Astrocyte of the cerebellum (primary cell): ENCODE measurements at places on chromosomes 6 and 20.
A peak's percentile ranks its signal among the peaks of the same experiment; 100 is the strongest.

DNA sequence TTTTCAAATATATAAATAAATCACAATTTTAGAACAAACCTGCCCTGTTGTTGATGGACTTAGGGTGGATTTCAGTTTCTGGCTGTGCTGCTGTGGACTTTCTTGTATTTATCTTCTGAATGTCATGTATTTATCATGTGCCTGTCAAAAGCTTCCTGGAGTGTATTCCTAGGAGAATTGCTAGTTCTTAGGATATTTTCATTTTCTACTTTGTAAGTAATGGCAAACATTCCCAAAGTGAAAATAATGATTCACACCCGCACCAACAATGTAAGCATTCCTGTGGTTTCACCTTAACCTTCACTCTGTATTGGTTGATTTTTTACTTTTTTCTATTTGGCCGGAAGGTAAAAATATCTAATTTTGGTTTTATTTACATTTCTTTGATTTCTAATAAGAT lies 387.8 kb downstream of the SMOC2 start:
- peak; percentile 11 for DNase-seq

DNA sequence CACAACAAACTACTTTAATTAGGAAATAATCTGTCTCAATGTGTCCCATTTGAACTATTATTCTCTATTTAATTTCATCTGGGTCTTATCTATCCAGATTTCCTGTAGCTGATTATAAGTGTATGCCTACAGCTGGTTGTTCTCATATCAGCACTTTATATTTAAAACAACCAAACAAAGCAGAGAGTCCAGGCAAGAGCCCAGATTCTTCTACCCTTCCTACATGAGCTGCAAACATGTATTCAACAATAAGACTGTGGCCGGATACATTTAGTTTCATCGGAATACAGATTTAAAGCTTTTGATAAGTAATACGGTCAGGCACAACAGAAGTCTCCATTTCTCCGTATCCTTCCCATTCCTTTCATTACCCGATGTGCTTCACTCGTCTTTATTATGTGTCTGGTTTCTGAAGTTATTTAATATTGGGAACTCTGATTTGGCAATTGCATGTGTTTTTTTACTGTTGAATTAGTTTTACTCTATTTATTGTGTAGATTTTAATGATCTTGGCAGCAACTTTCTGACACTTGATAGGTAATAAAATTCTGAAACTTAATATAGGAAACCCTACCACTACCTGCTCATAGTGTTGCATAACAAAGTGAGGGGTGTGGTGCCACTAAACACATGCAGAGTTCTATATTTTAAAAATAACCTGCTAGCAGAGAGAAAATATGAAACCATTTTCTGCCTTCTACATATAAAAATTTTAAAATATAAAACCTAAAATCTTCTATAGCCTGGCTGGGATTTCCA lies 653.5 kb upstream of the PTCHD4 start:
- no peak for DNase-seq

- no peak for DNase-seq
Observed at GRCh38 chr6:33201935-33202334, 1.3 kb downstream of the SLC39A7 start.

DNA sequence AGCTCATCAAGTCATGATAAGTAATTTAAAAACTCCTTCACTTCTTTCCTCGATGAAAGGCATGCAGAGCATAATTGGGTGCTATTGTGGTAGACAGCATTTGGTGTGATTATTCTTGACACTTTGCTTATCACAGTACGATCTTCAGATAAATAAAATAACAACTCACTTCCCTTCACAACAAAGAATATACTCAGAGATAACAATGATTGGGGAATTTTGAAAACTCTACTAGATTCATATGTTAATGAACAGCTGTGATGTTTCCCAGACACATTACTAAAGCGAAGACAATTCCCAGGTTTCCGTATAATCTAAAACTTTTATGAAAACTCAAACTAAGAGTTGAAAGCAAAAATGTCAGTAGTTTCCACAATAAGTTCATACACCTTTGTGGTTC lies 670.6 kb upstream of the EPHA7 start:
- DNase-seq = no peak

DNA sequence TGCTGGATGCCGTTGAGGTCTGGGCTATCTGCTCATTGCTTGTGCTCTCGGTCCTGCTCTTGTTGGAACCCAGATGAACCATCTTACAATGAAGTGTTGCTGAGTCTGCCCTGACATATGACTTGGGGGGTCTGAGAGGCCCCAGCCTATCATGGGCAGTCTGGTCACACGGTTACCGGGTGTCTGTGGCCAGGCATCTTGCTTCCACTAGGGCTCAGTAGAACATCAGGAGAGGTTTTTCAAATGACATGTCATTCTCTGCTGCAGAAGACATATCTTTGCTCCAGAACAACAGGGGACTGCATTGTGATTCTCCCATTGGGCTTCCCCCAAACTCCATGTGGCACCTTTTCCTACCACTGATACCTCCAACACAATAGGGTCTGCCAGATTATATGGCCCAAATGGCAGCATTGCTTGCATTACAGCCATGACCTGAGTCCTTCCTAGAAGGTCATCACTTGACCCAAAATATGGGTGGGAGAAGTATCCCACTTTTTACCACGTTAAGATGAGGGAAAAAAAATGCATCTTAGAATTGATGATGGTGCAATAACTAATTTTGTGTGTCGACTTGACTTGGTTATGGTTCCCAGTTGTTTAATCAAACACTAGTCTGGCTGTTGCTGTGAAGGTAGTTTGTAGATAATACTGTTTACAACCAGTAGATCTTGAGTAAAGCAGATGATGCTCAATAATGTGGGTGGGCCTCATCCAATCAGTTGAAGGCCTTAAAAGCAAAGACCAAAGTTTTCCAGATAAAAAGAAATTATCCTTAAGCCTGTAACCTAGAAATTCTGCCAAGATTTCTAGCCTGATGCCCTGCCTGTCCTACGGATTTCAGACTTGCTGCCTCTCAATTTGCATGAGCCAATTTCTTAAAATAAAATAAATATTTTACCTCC lies 241.0 kb downstream of the QKI start:
- DNase-seq = no peak

GRCh38 chr20:31842471-31843157 lies 2.8 kb downstream of the FOXS1 start:
- DNase-seq = peak; percentile 45

DNA sequence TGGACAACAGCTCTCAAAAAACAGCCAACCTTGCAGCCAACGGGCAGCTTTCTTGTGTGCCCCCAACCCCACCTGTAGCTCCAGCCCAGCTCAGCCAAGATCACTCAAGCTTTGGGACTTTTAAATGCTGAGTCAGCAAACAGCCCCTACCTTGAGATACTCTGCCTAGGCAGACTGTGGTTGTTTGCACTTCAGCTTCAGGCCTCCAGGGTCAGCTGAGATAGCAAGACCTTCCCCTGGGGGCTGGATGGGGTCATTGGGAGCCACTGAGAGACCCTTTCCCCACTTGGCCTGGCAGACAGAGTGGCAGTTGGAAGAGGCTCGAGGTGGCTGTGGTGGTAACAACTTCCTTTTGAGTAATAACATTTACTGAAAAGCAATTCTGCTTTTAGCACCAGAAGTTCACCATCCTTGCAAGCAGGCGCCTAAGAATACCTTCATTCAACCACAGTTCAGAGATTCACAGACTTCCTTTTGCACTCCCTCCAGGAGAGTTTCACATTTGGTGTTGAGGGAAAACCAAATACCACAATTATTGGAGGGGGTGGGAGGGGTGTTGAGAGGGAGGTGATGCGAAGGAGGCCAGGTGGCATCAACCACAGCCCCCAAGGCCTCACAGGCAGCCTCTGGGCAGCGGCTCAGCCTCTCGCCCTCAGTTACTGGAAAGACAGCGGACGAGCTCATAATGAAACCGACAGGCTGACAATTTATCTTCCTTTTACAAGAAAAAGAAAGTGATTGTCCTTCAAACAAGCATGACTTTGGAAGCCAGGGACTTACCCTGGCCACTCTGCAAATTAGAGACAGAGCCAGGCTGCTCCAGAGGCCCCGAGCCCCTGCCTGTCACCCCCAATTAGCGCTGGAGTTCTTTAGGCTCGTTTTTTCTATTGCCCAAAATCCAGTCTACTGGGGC lies 148.1 kb downstream of the CEBPB start:
- peak; percentile 32 for DNase-seq

- DNase-seq = no peak
Observed at GRCh38 chr6:33431880-33432541, 12.1 kb downstream of the SYNGAP1 start.

GRCh38 chr6:11848852-11849731 lies 70.5 kb upstream of the ADTRP start:
- peak; percentile 62 for DNase-seq

- DNase-seq = no peak
Observed at GRCh38 chr20:37946946-37947345, 44.0 kb downstream of the VSTM2L start.

DNA sequence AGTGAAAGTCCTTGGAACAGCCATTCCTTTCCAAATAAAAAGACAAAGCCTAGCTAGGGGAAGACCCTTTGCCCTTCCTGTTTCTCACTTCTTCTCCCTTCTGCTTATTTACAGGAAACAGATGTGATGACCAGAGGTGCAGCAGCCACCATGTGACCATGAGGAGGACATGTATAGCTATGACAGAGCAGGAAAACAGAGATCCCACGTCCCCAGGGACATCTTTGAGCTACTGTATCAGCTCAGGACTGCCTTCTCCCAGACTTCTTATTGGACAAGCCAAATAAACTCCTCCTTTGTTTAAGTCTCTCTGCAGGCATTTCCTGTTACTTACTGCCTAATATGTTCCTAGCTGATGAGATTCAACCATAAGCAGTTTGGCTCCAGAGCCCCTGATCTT lies 133.1 kb upstream of the MLN start:
- no peak for DNase-seq

DNA sequence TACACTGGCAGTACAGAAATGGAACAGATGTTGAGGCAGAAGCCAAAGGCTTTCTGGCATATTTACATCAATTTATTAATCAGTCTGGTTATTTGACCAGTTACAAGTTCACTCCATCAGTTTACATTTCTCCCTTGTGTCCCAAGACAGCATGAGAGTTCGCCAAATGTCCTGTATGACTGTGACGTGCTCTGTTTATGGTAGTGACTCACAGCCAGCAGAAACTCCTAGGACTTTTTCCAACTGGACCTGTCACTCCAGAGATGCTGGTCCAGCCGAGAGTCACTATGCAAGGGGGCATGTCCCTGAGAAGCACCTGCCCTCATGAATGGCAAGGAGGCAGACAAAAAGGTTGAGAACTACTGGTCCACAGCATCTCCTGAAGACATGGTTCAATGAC lies 160.0 kb downstream of the LRFN2 start:
- DNase-seq = no peak

GRCh38 chr6:42569102-42570028 lies 5.5 kb downstream of the UBR2 start:
- DNase-seq = peak; percentile 96

DNA sequence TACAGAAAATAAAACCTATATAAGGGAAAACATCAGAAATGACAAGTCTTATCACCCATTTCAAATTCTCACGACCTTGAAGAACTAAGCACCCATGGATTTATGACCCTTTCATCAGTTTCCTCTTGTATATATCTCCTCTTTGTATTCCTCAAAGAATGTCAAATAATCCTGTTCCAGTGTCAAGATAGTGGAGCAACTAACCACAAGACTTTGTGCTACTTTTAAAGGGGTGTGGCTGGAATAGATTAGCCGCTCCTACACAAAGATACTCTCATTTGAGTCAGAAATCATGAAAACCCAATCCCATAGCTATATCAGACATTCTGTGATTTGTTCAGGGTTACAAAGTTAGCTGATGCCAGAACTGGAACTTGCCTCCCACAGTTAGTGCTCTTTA lies 6.6 kb downstream of the REPS1 start:
- no peak for DNase-seq

DNA sequence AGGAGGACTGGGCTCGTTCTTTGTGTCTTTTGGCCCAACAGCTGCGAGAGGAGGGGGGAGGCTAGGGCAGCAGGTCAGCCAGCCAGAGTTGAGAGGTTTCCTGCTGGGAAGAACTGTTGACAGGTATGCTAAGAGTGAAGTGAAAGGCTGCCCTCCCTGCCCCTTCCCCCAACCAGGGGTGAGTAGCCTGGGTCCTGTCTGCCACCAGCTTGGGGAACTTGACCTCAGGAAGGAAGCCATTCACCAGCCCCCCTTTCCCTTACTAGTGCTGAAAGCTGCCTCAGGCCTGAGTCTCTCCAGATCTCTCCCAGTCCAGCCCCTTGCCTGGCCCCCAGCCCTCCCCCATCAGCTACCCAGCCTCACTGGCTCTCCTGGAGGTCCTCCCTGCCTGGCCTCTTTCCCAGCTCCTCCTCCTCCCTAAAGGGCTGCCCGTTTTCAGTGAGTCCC lies 20.7 kb upstream of the ZNF76 start:
- DNase-seq = no peak

GRCh38 chr20:50013976-50014375 lies 31.2 kb downstream of the SNAI1 start:
- DNase-seq = no peak

DNA sequence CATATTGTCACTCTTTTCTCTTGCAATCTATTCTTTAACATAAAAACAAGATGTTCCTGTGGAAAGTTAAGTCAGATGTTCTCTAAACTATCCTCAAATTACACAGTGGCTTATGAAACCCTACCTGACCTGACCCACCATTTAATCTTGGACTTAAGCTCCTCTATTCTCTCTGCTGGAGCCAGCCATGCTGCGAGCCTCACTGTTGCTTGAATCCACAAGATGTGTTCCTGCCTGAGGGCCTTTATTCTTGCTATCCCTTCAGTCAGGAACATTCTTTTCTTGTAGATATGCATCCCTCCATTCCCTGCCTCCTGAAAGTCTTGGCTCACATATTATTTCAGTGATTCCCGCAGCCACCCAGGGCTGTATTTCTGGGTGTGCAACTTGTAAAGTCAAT lies 283.2 kb downstream of the EPHA7 start:
- no peak for DNase-seq

GRCh38 chr6:124294574-124295200 lies 491.0 kb downstream of the NKAIN2 start:
- DNase-seq = peak; percentile 5

DNA sequence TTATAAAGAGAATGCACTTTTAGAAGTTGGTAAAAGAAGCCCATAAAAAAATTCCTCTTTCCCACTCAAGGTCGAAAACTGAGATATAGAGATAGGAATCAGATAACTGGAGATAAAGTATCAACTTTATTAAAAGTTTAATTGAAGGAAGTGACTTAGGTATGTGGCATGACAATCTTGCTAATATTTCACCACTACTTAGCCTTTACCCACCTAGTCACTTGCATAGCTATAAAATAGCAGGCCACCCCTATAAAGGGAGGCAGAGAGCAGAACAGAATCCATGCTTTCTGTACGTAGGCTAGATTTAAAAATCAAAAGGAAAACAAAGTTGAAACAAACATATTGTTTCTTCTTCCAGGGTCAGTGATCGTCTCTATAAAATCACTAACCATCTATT lies 13.2 kb upstream of the TBC1D32 start:
- DNase-seq = no peak
